Dermis microvascular lymphatic vessel endothelial cell (primary cell): ENCODE measurements at places on chromosomes 2 and 18. TPM values are rescaled to one million over a fixed set of nuclear protein-coding genes. Genes with fewer than 3 reads are reported as not detected.

ME2 gene
- 26.3 and 33.1 TPM in 2 replicates for total RNA-seq

LIMS3 gene
- total RNA-seq, result 7.8 and 17.2 TPM in 2 replicates

IL1RL2 gene
- total RNA-seq, result 0.13 and 0.25 TPM in 2 replicates

MARCHF4 gene
- 0.13 TPM in 2 replicates for total RNA-seq

SUCLG1 gene
- 66.8 and 74.2 TPM in 2 replicates for total RNA-seq

ITGB6 gene
- not detected in 2 replicates for total RNA-seq
